Left renal pelvis (tissue), 4 donors: ENCODE measurements at places on chromosomes 2 and 18.

- DNase-seq: no peak
Measured at GRCh38 chr18:45566025-45566740, 49.1 kb upstream of the SLC14A2 start.

DNA sequence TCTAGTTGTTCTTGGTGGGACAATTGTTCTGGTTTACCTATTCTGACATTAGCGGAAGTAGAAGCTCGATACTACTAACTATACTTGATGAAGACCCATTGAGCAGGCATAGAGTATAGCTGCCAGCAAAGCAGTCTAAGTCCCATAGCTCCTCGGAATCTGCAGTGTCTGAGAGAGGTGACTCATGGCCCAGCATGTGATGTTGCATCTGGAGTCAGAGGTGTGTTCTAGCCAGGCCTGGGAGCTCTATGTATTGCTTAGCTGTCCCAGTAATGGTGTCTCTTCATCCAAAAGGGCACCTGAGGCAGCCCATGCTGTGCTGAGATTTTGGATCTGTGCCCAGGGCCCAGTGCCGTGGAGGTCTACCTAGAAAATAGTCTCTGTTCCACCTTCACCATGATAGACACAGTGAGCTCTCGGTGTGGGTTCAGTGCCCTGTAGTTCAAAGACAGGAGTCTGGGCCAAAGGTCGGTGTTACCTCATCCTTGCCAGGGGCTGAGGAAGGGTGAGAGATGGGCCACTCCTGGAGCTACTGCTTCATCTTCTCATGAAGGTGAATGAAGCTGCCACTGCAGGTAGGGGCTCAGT, 47.3 kb downstream of the MEX3C start:
- no peak for DNase-seq

GRCh38 chr18:22044474-22045220, 124.7 kb upstream of the GATA6 start:
- DNase-seq: no peak

DNA sequence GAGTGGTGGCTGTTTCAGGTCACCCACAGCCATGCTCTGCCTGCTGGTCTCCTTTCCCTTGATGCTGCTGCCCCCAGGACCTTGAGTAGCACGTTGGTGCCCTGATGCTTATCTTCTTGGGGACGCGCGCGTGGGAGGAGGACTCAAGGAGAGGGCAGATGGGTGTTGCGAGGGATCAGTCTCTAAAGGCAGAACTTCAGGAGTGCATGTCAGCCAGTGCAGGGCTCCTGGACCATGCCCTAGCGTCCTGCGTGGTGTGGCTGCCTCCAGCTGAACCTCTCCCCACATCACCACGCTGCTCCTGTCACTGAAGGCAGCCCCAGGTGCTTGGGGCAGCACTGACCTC, 62.5 kb upstream of the GLI2 start:
- no peak for DNase-seq

DNA sequence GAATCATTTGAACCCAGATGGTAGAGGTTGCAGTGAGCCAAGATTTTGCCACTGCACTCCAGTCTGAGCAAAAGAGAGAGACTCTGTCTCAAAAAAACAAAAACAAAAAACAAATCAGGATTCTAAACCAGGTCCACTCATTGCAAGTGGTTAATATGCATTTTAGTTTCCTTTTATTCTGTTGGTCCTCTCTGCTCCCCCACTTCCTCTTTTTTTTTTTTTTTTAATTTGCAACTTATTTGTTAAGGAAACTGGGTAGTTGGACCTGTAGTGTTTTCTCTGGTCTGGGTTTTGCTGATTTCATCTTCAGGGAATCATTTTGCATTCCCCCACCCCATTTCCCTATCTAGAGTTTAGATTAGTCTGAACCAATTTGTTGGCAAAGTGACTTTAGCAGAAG, 14.0 kb downstream of the FER1L5 start:
- no peak for DNase-seq

DNA sequence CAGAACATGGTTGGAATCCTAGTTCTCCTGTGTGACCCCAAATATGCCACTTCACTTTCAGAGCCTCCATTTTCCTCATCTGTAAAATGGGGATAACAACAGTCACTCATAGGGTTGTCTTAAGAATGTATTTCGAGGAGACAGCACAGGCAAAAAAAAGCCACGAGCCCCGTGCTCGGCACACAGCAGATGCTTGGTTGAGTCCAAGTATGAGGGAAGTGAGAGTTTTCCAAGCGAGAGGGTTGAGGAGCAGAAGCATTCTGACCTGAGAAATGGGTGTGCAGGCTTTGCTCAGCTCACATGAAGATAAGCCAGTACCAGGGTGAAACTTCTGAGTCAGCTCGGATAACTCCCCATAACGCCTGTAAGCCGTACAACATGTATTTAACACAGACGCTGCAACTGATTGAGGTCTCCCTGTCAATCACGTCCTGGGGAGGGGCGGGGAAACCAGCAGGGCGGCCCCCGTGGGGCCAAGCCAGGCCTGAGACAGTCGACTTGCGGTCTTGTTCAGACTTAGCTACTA, 23.0 kb upstream of the ODC1 start:
- DNase-seq: no peak

DNA sequence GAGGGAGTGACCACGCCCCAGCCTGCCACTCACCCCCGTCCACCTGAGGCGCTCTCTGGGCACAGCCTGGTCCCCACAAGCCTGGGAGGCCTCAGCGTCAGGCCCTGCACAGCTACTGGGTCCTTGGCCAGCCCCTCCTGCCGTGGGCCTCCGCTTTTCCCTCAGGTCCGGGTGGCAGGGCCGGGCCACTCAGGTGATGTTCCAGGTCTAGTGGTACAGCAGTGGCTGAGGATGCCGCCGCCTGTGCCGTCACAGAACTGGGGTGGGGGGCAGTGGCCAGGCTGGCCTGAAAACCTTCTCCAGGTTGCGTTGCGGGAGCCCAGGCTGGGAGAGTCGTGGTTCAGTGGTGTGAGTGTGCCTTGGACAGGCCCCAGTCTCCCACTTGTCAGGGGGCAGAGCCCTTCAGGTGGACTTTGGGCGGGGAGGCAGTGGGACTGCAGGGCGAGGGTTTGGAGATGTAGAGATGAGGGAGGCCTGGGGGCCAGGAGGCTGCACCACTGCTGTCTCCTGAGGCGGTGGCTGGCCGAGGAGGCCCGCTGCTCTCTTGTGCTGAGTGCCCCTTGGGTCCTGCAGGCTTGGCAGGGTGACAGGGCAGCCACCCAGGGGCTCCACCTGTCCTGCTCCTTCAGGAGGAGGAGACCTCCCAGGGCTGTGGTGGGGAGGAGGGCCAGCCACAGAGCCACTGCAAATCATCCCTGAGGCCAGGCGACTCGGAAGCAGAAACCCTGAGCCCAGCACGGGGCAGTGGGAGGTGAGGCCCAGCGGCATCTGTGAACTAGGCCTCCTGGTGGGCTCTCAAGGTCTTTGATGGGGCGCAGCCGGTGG, 7.6 kb downstream of the GPC1 start:
- no peak for DNase-seq

DNA sequence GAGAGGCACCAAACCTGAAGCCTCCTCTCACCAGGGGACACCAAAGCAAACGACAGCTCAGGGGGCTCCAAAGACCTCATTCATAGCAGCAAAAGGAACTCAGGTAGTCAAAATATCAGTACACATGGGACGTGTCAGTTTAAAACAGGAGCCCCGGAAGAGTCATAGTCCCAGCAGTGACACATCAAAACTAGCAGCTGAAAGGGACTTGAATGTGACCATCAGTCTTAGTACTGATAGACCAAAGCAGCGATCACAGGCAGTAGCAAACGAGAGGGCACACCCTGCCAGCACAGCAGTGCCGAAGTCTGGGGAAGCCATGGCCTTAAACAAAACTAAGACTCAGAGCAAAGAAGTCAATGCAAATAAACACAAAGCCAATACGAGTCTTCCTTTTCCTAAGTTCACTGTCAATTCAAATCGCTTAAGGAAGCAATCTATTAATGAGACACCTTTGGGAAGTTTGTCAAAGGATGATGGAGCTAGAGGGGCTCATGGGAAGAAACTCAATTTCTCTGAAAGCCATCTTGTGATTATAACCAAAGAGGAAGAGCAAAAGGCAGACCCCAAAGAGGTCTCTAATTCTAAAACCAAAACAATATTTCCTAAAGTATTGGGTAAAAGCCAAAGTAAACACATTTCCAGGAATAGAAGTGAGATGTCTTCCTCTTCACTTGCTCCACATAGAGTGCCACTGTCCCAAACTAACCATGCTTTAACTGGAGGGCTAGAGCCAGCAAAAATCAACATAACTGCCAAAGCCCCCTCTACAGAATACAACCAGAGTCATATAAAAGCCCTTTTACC, 1.2 kb downstream of the GALNT5 start:
- DNase-seq: no peak

DNA sequence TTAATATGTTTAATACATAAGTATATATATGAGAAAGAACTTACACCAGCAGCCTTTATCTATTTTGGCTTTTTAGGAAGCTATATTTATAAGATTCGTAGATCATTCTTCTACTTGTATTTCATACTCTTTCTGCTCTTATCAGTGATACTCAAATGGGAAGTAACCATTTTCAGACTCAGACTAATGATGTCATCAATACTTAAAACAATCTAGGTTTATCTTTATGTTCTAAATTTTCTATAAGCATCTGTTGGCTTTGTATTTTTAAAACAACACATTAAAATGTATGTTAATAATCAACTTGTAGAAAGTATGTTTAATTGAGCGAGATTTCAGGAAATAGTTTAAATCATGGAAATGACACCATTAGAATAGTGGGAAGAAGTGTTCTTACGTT, 50.9 kb upstream of the DYSF start:
- DNase-seq: no peak

DNA sequence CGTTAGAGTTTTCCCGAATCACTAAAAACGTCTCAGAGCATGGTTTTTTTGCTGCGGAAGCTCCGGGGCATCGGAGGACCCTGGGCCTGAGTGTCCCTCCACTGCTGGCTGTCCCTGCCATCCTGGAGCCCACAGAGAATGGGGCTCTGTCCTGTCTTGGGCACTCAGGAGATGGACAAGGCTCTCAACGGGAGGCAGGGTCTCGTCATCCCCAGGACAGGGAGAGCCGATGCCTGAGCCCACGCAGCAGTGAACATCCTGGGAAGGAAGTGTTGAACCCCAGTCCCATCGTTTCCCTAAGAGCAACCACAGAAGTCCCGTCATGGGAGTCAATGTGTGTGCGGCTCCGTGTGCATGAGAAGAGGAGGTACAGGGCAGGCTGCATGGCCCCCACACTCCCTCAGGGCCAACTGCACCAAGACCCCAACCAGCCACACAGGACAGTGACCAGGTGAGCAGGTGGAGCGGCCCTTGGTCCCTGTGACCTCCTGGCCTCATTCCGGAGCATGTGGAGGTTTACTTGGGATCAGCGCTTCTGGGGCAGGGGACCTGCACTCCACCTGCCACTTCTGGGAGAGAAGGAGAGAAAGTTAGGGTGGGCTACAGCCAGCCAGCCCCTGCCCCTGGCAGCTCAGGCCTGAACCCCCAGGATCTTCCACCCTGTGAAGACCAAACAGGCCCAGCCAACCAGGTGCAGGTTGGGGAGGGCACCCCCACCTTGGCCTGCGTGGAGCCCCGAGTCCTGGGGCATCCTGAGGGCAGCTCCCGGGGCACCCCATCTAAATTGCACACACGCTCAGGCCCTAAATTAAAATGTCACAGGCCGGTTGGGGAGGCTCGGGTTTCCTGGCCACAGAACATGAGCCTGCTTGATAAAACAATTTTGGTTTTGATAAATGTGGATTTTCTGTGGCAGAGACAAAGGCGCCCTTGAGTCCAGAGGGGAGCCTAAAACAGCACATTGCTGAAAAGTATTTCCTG, 3.1 kb upstream of the SNED1 start:
- no peak for DNase-seq

DNA sequence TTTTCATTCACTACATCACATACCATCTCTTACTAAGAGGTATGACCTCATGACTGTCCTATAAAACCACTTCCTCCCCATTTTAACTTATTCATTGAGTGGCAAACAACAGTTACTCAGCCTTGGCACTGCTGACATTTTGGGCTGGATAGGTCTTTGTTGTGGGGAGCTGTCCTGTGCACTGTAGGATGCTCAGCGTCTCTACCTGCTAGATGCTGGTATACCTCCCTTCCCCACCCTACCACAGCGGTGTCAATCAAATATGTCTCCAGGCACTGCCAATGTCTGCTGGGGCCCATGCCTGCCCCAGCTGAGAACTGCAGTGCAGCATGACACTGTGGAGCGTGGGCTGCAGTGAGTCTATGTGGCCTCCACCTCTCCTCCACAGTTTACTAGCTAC, 76.3 kb upstream of the MGAT4A start:
- DNase-seq: no peak

DNA sequence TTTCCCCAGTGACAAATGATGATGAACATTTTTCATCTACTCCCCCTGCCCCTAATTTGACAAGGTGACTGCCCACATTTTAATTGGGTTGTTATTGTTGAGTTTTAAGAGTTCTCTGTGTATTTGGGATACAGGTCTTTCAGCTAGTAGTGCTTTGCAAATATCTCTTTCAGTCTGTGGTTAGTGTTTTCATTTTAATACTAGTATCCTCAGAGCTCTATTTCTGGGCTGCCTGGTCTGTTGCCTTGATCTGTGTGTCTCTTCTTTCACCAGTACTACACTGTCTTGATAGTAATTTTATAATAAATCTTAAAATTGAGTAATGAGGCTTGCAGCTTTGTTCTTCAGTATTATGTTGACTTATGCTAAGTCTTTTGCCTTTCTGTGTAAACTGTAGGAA, 19.7 kb downstream of the EIF5B start:
- no peak for DNase-seq

DNA sequence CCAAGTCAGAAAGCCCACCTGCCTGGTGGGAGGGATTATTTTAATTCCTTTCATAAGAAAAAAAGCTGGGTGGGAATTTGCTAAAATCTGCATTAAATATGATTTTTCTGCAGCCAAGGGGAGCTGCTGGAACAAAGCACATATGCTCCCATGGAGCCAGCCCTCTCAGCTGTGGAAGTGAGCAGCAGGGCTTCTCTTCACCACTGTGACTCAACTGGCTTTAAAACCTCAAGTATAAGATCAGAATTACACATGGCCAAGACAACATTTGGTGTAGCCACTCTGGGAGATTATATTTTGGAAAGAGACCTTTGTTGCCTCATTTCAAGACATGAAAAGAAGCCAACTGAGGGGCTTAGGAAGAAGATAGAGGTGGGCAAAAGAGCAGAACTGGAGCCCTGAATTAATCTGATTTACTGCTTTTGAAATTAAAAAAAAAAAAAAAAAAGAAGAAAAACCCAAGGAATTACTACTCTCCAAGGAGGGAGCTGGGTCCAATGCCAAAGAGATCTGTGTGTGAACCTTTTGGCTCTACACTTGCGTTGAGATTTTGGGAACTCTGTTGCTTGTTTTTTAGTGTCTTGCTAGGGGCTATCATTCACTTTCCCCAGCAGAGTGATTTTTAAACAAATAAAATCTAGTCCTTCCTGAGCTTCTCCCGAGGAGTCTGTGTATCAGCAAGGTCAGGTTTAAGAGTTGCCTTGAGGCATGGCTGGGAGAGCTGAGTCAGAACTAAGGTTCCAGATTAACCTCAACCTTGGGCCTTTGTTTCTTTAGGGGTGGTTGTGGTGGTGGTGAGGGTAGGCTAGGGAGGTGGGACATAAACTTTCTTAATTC, 6.0 kb downstream of the LHCGR start:
- DNase-seq: no peak

GRCh38 chr2:233851169-233851568, 3.2 kb downstream of the HJURP start:
- DNase-seq: no peak

- no peak for DNase-seq
Measured at GRCh38 chr2:128145651-128146050, 54.7 kb downstream of the UGGT1 start.
